ENCODE measurements at places on chromosomes 11 and 22.

DNA sequence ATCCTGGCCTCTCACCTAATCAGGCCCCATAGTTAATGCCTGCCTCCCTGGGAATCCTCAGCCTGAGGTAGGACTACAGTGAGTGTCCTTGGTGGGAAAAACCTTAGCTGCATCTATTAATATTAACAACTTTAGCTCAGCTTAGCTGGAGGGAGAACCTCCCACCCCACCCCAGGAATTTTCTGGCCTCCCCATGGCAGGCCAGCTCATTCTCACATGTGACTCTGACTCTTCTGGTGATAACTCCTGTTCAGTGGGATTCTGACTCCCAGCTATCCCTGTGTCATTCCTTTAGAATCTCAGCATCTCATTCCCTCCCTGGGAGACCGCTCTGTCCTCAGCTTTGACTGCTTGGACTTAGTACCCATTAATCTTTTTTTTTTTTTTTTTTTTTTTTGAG lies 14.5 kb downstream of the ART5 start:
- no peak for DNase-seq

DNA sequence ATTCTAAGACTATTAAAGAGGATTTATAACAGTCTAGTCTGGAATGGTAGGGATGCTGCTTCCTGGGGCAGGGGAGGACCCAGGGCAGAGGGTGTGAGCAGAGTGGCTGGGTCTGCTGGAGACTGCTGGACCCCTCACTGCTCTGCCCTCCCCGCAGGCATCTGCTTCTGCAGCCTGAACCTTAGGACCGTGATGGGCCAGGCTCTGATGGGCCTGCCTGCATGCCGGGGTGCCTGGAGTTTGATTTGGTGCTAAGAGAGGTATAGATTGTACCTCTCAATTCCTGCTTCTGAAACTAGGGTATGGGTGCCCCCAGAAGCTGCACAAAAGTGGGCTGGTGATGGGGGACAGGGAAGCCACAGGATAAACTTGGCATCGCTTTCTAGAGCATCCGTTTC lies 54.9 kb downstream of the CD82 start:
- DNase-seq = no peak

- DNase-seq = no peak
Measured at GRCh38 chr11:80495116-80495515, 1054.3 kb upstream of the TENM4 start.

DNA sequence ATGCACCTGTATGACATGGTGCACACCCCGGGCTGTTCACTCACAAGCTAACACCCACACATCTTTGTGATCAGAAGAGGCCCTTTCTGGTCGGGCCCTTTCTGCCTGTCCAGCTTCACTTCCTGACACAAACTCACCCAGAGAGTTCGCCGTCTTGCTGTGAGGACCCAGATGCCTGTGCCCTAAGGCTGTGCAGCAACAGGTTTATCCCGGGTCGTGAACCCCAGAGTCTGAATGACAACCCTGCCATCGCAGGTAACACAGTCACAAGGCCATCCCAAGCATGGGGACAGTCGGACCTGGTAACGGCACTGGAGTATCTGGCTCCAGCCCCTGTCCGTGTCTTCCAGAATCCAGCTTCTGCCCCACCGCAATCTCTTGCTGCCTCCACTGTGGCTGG lies 235.1 kb downstream of the BUD13 start:
- no peak for DNase-seq

DNA sequence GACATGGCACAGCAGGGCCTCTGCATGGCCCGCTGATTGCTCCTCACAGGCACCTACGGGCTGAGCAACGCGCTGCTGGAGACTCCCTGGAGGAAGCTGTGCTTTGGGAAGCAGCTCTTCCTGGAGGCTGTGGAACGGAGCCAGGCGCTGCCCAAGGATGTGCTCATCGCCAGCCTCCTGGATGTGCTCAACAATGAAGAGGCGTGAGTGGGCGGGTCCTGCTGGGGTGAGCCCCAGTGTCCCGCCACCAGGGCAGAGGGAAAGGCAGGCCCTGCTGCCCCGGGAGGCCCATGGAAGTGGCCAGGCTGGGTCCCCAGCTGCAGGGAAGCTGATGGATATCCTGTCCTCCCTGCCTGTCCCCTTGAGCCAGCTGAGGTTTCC lies 18.6 kb upstream of the DGCR8 start:
- no peak for DNase-seq

- no peak for DNase-seq
Measured at GRCh38 chr11:9972989-9973388, 309.1 kb downstream of the SWAP70 start.

GRCh38 chr22:28369854-28370253 lies 309.8 kb downstream of the TTC28 start:
- no peak for DNase-seq

GRCh38 chr22:28710576-28711191 lies 30.9 kb downstream of the CHEK2 start:
- no peak for DNase-seq

DNA sequence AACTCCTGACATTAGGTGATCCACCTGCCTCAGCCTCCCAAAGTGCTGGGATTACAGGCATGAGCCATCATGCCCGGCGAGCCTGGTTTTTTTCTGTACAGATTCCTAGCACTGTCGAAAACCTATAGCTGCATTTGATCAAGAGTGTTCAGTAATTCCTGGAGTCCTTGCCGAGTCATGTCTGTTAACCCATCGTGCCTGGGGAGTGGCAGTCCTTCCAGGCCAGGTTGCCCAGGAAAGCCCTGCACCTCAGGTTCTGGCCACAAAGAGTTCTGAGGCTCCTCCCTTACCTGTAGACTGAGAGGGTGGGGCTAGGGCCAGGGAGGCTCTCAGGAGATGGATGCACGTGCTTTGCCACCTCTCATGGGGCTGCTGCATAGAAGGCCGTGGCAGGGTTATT lies 17.0 kb downstream of the YDJC start:
- no peak for DNase-seq

DNA sequence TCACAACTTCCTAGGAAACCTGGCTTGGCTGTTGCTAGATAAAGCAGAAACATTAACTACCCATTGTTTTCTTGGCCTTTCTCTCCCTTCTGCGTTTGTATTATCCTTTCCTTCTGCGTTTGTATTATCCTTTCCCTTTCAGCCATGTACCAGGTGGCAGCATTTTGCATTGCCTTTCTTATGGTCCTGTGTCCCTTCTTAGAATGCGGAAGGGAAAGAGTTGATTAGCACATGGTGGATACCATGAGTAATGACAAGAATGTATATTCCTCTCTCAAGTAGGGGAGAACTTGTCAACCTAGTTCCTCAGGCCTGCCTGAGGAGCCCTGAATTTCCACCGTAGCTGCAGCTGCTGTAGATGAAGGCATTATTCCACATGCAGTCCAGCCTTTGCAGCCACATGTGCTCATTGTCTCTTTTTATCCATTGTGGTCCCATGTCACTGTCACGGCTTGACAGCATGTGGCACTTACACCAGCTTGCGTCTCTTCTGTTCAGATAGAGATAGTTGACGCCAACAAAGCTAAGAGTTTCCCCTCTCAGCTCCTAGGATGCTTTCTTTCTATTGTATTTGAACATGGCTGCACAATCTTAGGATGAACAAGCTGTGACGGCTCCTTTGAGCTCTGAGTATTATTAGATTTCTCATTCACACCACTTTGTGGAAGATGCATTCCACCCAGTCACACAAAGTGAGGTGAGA lies 44.8 kb downstream of the SLN start:
- no peak for DNase-seq

- no peak for DNase-seq
Measured at GRCh38 chr11:75467881-75468280, 34.9 kb upstream of the KLHL35 start.

- DNase-seq = no peak
Measured at GRCh38 chr11:46472662-46472994, 81.1 kb upstream of the CHRM4 start.

GRCh38 chr22:37765953-37766576 lies 41.7 kb upstream of the GCAT start:
- DNase-seq = no peak

DNA sequence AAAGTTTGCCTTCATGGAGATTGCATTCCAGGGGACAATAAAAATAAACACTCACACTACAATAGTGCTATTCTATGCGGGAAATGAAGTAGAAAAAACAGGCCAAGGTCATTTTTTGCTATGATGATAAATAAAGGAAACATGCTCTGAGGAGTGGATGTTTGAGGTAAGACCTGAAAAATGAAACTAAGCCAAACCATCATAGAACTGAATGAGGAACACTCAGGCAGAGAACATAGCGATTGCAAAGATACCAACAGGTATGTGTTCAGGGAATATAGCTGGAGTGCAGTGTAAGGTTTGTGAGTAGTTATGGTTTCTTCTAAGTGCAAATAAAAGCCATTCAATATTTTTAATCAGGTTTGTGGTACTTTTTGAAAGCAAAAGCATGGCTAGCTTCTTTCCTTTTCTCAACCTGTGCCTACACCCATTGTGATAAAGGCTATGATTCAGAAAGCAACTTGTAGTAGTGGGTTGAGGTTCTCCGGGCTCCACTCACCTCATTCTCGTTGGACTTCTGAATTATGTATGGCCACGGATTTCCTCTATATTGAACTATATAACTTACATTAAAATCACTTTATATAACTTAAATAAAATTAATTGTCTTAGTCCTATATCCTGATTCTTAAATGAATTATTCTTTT lies 278.2 kb upstream of the CHORDC1 start:
- no peak for DNase-seq

- DNase-seq = no peak
Measured at GRCh38 chr22:20231514-20232236, 36.4 kb downstream of the RTN4R start.

DNA sequence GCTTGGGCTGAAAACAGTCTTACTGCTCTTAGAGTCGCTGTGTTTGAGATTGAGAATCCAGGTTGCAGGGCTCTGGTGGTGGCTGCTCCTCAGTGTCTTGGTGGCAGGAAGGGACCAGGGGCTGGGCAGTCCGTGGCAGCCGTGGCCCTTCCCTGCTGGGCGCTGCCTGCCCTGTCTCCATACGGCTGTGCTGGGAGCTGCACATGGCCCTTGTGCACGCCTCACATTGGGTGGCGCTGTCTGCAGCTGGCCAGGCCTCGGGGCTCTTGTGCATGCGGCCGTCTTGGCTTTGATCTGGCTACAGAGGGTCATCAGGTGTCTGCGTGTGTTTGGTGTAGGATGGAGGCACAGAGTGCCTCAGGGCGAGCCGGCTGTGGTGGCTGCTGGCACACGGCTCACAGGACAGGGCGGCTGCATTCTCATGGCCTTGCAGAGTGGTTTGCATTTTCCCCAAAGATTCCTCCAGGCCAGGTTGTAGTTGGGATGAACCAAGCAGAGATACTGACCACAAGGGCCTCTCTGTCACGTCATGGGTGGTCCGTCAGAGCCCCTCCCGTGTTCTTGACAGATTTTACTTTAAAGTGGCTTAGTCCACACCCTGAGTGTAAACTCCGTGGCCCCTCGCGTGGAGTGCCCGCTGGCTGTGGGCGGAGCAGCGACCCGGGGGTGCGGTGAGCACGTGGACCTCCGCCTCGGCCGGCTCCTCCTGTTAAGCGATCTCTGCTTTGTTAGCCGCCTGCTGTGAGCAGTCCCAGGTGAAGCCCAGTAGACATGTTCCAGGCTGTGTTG lies 34.7 kb downstream of the MUC6 start:
- no peak for DNase-seq

DNA sequence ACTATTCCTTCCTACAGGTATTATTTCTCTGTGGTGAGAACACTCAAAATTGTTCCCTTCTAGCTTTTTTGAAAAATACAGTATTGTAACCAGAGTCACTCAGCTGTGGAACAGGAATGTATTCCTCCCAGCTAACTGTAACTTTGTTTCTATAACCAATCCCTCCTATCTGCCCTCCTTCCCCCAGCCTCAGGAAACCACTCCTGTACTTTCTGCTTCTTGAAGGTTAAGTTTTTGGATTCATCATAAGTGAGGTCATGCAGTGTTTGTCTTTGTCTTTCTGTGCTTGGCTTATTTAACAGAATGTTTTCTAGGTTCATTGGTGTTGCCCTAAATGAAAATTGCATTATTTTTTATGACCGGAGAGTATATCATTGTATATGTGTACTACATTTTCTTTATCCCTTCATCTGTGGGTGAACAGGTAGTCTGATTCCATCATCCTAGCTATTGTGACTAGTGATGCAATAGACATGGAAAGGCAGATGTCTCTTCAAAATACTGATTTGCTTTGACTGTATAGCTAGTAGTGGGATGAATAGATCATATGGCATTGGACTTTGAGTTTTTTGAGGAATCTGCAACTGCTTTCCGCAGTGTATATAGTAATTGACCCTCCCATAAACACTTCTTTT lies 112.9 kb upstream of the GRK3 start:
- no peak for DNase-seq

- DNase-seq = no peak
Measured at GRCh38 chr22:30362651-30363281, 6.0 kb downstream of the CCDC157 start.

GRCh38 chr11:44823868-44824267 lies 97.1 kb downstream of the TSPAN18 start:
- DNase-seq = no peak

GRCh38 chr11:17314232-17314547 lies 37.4 kb upstream of the NCR3LG1 start:
- no peak for DNase-seq

GRCh38 chr11:64655941-64656601 lies 65.1 kb downstream of the SLC22A12 start:
- no peak for DNase-seq

DNA sequence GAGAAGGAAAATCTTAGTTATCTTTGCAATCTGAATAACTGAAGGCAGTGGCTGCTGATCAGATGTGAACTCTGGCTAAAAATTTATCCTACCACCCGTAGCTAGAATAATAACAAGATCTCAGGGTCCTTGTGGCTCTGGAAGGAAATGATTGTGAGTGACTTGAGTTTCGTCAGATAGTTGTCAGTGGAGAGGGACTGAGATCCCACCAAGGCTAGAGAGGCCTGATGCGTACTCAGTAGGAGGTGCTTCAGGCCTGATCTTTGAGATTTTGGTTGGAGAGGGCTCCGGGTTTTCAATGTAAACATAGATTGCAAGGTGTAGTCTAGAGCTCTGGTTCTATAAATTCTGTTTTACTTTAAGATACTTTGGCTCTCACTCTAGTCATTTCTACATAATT lies 1.4 kb downstream of the MADD start:
- no peak for DNase-seq

GRCh38 chr22:37068859-37069258 lies 17.3 kb downstream of the KCTD17 start:
- DNase-seq = no peak

- no peak for DNase-seq
Measured at GRCh38 chr11:37110385-37110784, 512.3 kb upstream of the RAG2 start.

DNA sequence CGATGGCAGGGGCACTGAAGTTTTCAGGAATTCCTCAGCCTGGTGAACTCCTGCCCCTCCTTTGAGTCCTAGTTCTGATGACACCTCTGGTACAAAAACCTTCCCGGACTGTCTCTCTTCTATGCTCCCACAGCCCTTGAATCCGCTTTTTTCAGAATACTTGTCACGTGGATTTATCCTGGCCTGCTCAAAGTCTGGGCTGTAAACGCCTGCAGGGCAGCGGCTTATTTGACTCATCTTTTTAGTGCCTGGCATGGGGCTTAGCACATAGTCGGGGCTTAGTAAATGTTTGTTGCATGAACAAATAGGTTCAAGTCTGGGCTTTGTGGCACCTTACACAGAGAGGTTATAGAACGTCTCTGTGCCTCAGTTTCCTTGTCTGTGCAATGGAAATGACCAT lies 13.4 kb upstream of the KCNJ11 start:
- no peak for DNase-seq
